Daoy (cell line): ENCODE measurements at places on chromosomes 1 and 21. TPM values are rescaled to one million over a fixed set of nuclear protein-coding genes. Genes with fewer than 3 reads are reported as not detected.
A peak's percentile ranks its signal among the peaks of the same experiment; 100 is the strongest.

TCHHL1 gene
- total RNA-seq = not detected in 2 replicates

ADARB1 gene
- total RNA-seq = 4.7 and 14.1 TPM in 2 replicates

HSPA6 gene
- 0.29 and 0.48 TPM in 2 replicates for total RNA-seq

PPIAL4G gene
- not detected in 2 replicates for total RNA-seq

RPF1 gene
- 185 and 205 TPM in 2 replicates for total RNA-seq

DNA sequence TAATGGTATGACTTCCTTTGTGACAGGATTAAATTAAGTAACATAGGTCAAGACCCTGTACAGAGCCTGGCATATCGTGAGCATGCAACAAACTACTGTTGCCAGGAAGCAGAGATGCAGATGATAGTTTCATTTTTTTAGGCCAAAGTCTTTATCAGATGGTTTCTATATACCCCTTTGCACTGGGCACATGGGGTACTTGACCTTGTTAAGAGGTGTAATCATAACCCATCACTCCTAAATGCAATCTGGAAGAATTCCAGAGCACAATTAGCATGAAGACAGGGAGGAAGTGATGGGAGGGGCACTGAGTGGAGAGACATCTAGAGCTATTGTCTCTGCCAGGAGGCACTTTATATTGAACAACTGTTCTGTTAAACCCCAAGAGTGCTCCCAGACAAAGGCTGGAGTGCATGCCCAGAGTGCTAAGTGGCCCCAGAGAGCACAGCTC is 22.1 kb downstream of the ZBTB17 start:
- DNase-seq = no peak

DNA sequence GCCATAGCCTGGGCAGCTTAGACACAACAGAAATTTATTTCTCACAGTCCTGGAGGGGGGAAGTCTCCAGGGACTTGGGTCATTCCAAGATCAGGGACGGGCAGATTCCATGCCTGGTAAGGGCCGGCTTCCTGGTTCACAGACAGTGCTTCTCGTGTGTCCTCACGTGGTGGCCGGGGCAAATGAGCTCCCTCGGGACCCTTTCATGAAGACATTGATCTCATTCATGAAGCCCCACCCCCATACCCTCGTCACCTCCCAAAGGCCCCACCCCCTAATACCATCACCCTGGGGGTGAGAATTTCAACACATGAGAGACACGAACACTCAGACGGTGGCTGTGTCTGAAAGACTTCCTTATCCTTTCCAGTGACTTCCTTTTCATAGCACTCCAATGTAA is 51.5 kb downstream of the ACOT7 start:
- no peak for DNase-seq

DNA sequence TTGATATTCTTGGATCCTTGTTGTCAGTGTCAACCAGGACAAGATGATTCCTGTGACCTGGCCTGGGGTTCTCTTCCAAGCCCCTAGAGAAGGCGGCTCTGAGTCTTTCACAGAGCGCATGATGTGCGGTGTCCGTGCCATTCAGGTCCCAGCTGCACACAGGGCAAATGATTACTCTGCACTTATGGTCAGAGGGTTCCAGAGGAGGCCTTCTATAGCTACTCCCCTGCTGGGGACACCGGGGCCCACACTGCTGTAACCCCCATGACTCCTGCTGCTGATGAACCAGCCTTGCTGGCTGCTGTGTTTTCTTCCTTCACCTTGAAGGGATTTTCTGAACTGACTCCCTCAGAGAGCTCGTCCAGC is 1.5 kb downstream of the PTGFRN start:
- peak; percentile 39 for DNase-seq

- DNase-seq = peak; percentile 58
These were observed 10.0 kb downstream of the KIRREL1 start for GRCh38 chr1:158003406-158003800.

- peak; percentile 70 for DNase-seq
These were observed 20.7 kb downstream of the CD34 start for GRCh38 chr1:207890136-207890738.

- no peak for DNase-seq
These were observed 562.8 kb downstream of the KIF26B start for GRCh38 chr1:245717611-245718010.

GRCh38 chr1:97938285-97938642 is 17.4 kb upstream of the DPYD start:
- DNase-seq = no peak

- DNase-seq = peak; percentile 13
These were observed 254.7 kb downstream of the USH2A start for GRCh38 chr1:216168546-216168945.
